WTC11 (cell line): ENCODE measurements at places on chromosomes 5 and 9.

- DNase-seq: no peak
Measured at GRCh38 chr5:168401226-168401625, 85.0 kb upstream of the RARS1 start.

- DNase-seq: no peak
Measured at GRCh38 chr9:2008372-2008771, 6.8 kb upstream of the SMARCA2 start.

GRCh38 chr9:3526165-3526996 is 580 bp upstream of the RFX3 start:
- peak; percentile 82 for DNase-seq

GRCh38 chr9:131589124-131589711 is 43.9 kb downstream of the PRRT1B start:
- DNase-seq: no peak

DNA sequence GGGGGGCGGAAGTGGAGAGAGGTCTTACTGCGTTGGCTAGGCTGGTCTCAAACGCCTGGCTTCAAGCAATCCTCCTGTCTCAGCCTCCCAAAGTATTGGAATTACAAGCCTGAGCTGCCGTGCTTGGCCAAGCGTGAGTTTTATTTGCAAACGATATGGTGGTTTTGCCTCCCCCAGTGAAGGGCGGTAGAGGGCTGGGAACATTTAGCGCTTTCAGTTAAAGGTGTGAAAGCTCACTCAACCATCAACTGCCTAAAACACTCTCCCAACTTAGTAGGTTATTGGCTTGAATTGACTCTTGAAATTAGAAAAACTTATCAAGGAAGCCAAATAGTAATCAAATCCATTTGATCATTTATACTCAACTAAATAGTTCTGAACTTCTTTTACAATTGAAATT is 156.3 kb downstream of the ESM1 start:
- DNase-seq: no peak

- DNase-seq: peak; percentile 74
Measured at GRCh38 chr5:179166886-179167841, 107.0 kb downstream of the ZNF354C start.

GRCh38 chr5:36657563-36657995 is 51.2 kb downstream of the SLC1A3 start:
- no peak for DNase-seq

- no peak for DNase-seq
Measured at GRCh38 chr9:69453746-69454145, 128.7 kb downstream of the ENTREP1 start.

- DNase-seq: no peak
Measured at GRCh38 chr5:132828846-132829494, 1.5 kb downstream of the SHROOM1 start.

DNA sequence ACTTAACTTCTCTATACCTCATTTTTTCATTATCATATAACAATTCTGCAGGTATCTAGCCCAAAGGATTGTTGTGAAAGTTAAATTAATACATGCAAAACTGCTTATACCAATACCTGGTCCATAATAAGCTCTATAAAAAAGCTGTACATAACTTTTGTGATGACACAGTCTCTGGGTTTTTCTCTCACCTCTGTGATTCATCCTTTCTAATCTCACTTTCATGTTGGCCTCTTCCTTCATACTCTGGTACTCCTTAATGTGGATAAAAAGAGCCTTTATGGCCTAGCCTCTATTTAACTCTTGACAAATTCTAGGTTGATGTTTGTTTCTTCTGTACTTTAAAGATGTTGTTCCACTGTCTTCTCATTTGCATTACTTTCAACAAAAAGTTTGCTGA is 162.9 kb upstream of the ACOT12 start:
- no peak for DNase-seq

- DNase-seq: no peak
Measured at GRCh38 chr5:179887095-179887494, 20.6 kb downstream of the TBC1D9B start.

GRCh38 chr5:126044931-126045565 is 378.2 kb upstream of the GRAMD2B start:
- no peak for DNase-seq

DNA sequence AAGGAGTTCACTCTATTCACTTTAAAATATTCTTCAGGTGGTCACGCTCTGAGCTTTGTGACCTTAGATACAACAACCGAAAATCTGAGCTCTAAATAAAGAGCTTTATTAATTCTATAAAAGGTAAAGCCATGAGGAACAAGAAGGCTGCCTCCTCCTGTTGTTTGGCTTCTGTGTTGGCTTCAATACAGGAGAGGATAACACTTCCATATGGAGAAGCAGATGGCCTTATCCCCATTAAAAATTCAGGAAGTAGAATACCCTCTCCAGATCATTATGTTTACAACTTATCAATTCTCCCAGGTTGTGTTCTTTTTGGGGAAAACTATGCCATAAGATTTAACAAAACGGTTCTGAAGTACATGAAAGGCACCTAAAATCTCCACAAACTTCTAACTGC is 128.4 kb downstream of the TTC39B start:
- no peak for DNase-seq

- DNase-seq: no peak
Measured at GRCh38 chr5:132458226-132458560, 32.4 kb downstream of the IRF1 start.

- no peak for DNase-seq
Measured at GRCh38 chr5:178466342-178466741, 123.9 kb downstream of the COL23A1 start.

DNA sequence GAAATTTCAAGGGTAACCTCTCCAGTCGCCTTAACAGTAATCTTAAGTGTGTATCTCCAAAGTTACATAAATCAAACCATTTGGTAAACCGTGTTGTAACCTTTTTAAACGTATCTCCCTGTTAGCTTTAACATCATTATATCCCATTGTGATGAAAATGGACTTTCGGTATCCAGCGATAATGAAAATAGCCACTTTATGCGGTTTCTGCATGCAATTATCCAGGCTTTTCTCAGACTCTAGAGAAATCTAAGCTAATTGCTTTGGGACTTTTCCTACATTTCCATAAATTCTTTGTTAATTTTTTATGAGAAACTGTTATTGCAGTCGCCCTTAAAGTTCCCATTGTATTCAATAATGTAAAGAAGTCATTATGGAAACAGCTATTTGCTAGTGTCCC is 170.7 kb downstream of the ZNF608 start:
- no peak for DNase-seq

GRCh38 chr9:130298662-130299279 is 33.2 kb downstream of the HMCN2 start:
- DNase-seq: peak; percentile 69

- no peak for DNase-seq
Measured at GRCh38 chr5:17713301-17713700, 79.0 kb downstream of the TAF11L14 start.

DNA sequence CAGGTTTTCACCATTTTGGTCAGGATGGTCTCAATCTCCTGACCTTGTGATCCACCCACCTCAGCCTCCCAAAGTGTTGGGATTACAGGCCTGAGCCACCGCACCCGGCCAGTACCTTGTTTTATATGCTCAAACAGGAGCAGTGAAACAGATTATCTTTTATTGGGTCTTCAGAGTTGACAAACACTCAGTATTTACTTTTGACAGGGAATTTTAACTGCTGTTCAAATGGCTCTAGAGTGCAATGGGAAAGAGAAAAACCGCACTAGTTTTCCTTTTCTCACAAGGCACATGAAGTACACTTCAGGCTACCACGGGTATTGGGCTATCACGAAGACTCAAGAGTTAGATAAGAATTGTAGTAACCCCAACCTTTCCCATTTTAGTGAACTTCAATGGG is 471.9 kb upstream of the DAB2 start:
- no peak for DNase-seq

- no peak for DNase-seq
Measured at GRCh38 chr5:64166201-64166959, 737 bp downstream of the RNF180 start.

DNA sequence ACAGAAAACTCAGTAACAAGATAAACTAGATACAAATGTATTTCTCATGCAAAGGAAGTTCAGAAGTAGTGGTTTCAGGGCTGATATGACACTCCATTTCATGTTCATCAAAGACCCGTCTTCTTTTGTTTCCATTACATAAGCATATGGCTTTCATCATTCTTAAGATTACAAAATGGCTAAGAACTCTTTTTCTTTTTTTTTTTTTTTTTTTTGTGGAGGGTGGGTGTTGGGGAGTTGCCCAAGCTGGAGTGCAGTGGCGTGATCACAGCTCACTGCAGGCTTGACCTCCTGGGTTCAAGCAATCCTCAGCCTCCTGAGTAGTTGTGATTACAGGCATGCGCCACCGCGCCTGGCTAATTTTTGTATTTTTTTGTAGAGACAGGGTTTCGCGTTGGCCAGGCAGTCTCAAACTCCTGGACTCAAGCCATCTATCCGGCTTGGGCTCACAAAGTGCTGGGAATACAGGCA is 22.0 kb upstream of the PTBP3 start:
- no peak for DNase-seq

DNA sequence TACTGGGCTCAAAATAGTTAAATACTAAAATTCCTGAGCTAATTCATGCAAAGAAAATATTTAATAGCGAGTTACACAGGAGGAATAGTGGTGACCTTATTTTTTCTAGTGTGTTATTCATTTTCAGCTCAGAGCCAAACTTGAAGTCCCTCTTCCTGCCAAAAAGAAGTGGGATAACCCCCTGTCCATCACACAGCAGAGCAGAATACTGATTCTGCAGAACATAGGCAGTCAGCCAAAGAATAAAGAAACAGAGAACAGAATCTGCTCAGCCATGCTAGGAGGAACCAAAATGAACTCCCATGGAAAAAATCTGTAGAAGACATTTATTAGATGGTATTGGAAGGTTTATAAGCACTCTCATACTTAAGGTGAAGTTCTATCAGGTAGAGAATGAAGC is 49.4 kb upstream of the GRIN3A start:
- DNase-seq: no peak

- DNase-seq: peak; percentile 87
Measured at GRCh38 chr9:91714020-91714806, 235.8 kb downstream of the ROR2 start.

DNA sequence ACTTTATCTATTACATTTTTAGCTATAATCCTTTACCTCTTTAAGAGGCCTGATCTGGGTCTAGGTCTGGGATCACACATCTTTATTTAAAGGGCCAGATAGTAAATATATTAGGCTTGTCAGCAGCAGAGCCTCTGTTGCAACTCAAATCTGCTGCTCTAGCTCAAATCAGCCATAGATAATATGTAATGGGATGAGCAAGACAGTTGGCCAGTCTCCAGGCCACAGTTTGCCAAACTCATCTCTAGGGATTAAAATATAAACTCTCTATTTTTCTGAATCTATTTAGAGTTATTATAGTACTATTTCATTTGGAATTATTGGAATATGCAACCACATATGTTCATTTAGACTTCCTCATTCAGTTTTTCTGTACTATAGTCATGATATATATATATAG is 115.9 kb upstream of the MINAR2 start:
- DNase-seq: no peak
